Activated CD8-positive, alpha-beta T cell treated with anti-CD3 and anti-CD28 coated beads for 36 hours (primary cell): ENCODE measurements at places on chromosomes 1 and 21. TPM values are rescaled to one million over a fixed set of nuclear protein-coding genes. Genes with fewer than 3 reads are reported as not detected.

Gene CYP4A22
- not detected for total RNA-seq

Gene AXDND1
- 1.5 TPM for total RNA-seq

Gene PLA2G4A
- total RNA-seq = 0.11 TPM

Gene C1orf116
- total RNA-seq = 0.07 TPM

Gene C8A
- not detected for total RNA-seq

Gene PATJ
- 9.2 TPM for total RNA-seq

Gene ERICH3
- not detected for total RNA-seq
